ENCODE measurements at places on chromosomes 6 and 20. TPM values are rescaled to one million over a fixed set of nuclear protein-coding genes. Genes with fewer than 3 reads are reported as not detected.

Gene CYP21A2
- 0.92 TPM for total RNA-seq

Gene FERMT1
- total RNA-seq: 9.3 TPM

DNA sequence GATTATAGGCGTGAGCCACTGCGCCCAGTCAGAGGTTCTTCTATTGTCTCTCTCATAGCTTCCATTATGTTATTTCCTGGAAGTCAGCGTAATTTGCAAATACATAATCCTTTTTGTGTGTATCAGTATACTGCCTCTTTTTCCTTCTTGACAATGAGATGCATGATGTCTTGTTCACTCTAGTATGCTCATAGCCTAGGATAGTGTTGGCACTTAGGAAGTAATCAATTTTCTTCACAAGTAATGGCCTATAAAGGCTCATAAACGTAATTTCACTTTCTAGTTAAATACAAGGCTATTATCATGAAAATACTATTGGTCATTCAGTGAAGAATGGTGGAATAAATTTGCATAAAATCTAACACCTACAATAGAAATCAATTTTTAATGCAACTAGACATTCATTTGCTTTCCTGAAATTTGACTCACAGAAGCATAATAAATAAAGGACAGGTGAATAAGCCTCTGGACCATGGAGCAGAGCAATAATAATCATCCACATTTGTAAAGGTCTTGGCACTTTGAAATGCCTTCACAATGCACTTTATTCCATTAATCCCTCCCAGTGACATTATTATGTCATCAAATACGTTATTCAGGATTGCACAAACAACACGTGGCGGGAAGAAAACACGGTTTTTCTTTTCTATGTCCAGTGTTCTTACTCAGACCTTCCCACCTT lies 366.9 kb upstream of the BTBD3 start:
- no peaks in the 10 kb centered on the region for H3K36me3 ChIP-seq
- H3K27me3 ChIP-seq: no peaks in the 10 kb centered on the region
- H3K27ac ChIP-seq: no peak overlapping the region
- H3K4me1 ChIP-seq: no peaks in the 10 kb centered on the region
- DNase-seq: no peak

GRCh38 chr6:41071501-41071922 lies 644 bp downstream of the OARD1 start:
- H3K27me3 ChIP-seq: no peaks in the 10 kb centered on the region
- H3K4me1 ChIP-seq: peaks cover 30% of the 10 kb centered on the region
- H3K36me3 ChIP-seq: no peaks in the 10 kb centered on the region

Gene MOG
- total RNA-seq: 1.8 TPM
